ENCODE measurements at places on chromosomes 7 and 10.

- DNase-seq: no peak
These were observed 250.9 kb downstream of the PHF14 start for GRCh38 chr7:11224535-11224934.

DNA sequence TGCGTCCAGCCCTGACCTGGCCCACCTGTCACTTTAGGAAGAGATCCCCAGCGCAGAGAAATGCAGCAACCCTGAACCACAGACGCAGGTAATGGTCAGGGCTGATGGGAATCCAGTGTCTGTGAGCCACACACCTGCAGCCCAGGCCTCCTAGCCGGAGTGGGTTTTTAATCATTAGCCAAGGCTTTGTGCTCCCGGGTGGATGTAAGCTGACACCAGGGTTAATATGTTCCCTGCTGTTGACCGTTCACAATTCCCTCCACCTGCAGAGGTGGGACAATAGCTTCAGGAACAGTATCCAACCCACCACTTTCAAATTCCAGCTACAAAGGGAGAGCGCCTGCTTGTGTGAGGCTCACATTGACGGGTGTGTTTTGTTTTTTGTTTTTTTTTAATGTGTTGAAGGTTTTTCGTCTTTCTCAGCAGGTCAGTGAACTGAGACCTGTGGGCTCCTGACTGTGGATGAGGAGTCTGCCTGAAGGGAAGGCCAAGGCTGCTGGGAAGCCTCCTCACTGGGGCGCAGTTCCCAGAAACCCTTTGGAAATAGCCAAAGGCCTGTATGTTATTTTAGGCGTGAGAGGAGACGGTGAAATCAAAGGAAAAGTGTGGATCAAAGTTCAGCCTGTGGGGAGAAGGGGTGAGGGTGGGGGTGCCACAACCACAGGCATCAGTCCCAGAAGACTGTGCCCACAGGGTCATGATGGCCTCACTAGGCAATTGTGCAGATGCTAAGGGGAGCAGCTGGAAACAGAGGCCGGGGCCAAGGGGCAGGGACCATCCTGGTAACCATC, 111.1 kb downstream of the TNS3 start:
- DNase-seq: no peak

- no peak for DNase-seq
These were observed 243.6 kb downstream of the KCNMA1 start for GRCh38 chr10:77393821-77394501.

GRCh38 chr7:28685242-28685643, 272.9 kb downstream of the TRIL start:
- DNase-seq: no peak

DNA sequence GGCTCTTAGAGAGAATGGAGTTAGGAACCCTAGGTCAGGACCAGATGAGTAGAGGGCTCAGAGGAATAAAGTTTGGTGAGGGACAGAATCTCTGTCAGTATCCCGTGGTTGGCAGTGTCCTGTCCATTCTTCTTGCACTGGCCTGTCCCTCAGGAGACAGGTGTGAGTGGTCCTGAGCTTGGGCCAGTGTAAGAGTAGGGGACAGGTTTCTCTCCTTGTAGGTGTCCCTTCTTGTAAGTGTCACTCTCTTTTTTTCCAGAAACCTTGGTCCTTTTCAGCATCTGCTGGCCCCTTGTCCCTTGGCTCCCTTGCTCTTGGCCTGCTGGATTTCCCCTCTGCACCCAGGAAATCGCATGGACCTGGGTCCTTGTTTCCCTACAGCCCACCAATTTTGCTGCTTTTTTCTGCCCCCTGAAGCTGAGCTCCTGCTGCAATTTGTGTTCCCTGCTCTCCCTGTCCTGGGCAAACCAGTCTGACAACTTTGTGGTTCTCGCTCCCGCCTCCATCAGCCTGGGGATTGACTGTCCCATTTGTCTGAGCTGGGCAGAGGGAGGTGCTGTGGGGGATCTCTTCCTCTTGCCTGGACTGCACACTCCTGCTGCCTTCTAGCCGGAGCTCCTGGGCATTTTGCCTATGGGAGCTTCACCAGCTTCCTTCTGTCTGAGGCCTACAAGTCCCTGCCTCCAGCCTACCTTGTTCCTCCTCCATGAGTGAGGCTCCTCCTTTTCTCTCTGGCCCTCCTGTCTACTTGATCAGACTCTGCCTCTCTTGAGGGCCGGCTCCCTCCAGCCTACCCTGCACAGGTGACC, 6.5 kb downstream of the TSPAN14 start:
- no peak for DNase-seq

- no peak for DNase-seq
These were observed 24.8 kb upstream of the FIS1 start for GRCh38 chr7:101269664-101270063.

DNA sequence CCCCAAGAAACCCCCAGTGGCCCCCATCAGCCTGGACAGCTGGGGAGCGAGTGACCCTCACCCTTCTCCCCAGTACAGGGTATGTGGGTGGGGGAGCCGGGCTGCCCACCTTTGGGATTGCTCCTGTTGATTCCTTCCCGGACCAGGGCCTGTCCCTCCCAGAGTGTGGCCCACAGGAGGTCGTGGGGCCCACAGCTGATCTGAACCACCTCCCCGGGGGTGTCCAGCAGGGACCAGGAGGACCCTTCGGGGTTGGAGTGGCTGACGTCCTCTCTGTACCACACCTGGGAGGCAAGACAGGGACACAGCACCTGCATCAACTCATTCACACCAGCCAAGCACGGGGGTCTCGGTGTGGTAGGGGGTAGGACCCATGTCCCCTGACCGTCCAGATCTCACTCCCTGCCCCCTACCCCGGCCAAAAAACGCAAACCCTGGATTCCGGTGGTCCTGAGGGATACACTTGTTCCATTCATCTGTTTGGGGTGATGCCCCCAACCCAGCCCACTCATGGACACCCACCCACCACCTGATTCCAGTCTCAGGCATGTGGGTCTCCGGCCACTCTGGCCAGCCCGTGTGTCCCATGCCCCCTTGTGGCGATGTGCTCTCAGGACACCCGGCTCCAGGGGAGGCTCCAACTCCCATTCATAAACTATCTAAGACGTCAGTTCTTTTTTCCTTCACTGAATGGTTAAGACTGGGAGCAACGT, 10.9 kb downstream of the TECPR1 start:
- no peak for DNase-seq

Measured in amniotic stem cell (primary cell).